NCI-H1694 (cell line): ENCODE measurements at places on chromosomes 1 and 21.

DNA sequence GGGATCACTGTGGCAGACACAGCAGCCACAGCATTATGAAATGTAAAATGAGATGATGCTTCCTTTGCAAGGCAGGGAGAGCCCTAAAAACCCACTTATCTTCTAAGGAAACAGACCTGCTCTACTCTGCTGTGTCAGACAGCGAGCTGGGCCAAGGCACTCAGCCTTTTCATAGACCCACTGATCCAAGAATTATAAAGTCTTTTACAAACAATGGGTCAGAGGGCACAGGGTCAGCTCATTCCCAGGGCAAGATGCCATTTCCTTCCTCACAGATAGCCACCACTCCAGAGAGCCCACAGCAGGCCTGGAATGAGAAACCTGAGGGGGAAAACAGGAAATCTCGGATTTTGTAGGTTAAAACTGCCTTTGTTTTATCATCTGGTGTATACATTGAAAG is 42.9 kb downstream of the CASQ2 start:
- no peak for DNase-seq

GRCh38 chr1:169108863-169109560 is 2.5 kb downstream of the ATP1B1 start:
- peak; percentile 17 for DNase-seq

DNA sequence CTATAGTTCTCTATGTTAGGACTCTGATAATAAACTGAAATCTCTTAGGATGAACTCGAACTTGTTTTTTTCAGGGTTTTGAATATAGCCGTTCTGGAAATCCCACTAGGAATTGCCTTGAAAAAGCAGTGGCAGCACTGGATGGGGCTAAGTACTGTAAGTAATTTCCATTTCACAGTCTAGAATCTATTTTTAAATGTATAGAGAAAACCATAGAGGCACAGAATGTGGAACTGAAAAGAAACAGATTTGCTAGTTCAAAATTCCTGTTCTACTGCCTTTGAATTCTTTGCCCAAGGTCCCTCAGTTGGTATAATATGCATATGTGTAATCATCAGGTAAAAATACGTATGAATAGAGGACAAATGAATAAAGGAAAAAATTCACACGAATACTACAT is 4.8 kb downstream of the CTH start:
- DNase-seq, result no peak

- DNase-seq, result no peak
Observed at GRCh38 chr1:50521703-50522102, 98.5 kb upstream of the DMRTA2 start.

- DNase-seq, result no peak
Observed at GRCh38 chr1:59055908-59056719, 240.8 kb upstream of the FGGY start.

- DNase-seq, result no peak
Observed at GRCh38 chr1:63328781-63329180, 6.4 kb downstream of the FOXD3 start.

DNA sequence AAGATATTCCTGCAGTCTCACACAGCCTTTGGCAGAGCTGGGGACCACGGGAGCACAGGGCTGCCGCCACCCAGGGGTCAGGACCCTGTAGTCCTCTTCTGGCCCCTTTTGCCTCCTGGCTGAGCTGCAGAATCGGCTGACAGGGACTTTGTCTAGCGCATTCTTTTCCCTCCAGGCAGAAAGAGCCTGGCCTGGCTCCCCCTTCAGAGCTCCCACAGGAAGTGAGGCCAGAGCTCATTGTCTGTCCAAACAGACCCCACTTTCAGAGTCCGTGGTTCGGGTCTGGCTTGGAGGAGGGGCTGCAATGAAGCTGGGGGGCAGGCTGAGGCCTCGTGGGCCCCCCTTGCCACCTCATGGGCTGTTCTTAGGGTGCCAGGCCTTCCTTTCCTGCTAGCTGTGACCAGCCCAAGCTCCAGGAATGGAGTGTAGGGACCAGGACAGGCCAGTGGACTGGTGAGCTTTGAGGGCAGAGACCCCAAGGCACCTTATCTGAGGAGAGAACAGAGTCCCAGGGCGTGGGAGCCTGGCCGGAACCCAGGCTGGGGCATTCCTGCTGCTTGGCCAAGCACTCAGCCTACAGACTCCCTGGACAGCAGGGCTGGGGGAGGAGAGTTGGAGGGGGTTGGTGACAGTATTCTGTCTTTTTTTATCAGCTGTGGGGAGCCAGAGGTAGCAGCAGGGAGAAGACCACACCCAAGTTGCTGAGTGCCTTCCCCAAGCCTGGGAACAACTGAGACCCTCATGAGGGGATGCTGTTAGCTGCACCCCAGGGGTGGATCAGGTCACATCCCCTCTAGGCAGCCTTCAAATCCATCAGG is 4.7 kb downstream of the CELSR2 start:
- DNase-seq, result peak; percentile 18

DNA sequence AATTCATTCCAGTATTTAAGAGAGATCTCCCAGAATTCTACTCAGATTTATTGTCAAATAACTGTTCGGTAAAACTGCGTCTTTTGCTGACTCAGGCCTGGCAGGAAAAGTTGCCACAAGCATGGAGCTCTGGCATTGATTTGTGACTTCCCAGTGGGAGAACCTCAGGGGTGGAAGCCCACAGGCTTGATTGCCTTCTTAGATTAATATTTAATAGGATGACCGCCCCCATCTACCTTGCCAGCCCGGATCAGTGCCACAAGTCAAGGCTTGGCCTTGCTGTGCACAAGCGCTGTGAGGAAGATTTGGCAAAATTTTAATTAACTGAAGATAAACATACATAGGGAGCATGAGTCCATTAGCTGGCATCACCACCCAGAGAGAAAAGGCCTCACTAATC is 93.5 kb downstream of the LRIG2 start:
- no peak for DNase-seq

- no peak for DNase-seq
Observed at GRCh38 chr1:218557731-218558130, 212.6 kb downstream of the TGFB2 start.

DNA sequence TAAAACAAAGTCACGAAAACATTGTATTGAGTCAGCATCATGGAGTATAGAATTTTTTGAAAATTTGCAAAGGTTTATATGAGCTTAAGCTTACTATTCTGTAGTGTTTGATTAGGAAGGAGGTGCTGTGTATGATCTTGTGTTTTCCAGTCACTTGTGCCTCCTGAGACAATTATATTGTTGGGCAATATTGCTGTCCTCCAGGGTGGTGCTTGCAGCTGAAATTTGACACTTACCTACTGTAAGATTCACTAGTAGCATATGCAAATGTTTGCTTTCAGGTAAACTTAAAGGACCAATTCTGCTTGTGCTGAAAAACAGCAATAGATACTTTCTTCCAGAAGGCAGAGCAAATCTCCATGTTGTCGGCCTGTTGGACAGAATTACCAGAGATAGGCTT is 268.0 kb downstream of the TGFB2 start:
- no peak for DNase-seq

GRCh38 chr1:9593492-9594465 is 5.1 kb downstream of the TMEM201 start:
- peak; percentile 73 for DNase-seq

DNA sequence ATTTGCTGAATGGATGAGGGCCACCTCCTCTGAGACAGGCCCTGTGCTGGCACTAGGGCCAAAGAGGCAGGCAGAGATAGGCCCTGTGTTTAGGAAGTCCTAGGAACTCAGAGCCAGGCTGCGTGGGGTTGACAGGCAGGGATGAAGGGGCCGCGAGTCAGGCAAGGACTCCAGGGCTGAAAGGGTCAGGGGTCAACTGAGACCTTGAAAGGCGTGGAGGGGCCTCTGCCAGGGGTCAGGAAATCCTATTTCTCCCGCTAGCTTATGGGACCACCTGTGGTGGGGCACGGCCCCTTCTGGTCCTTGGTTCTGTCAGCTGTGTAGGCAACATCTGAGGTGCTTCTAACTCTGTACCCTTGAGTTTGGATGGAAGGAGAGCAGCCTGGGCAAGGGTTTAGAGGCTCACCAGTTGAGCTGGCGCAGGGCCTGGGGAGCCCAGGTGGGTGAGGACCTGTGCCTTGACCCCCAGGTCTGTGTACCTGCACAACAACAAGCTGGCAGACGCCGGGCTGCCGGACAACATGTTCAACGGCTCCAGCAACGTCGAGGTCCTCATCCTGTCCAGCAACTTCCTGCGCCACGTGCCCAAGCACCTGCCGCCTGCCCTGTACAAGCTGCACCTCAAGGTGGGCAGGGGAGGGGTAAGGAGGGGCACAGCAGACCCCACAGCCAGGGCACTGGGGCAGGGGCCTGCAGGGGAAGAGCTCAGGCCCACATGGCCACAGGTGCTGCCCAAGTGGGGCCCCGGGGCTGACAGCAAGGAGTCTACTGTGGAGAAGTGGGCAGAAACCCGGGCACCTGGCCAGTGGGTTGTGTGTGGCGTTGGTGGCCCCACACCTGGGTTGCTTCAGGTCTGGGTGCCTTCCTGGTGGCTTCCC is 14.9 kb downstream of the PODN start:
- DNase-seq, result no peak

GRCh38 chr1:53316424-53316765 is 11.5 kb downstream of the LRP8 start:
- DNase-seq, result no peak

DNA sequence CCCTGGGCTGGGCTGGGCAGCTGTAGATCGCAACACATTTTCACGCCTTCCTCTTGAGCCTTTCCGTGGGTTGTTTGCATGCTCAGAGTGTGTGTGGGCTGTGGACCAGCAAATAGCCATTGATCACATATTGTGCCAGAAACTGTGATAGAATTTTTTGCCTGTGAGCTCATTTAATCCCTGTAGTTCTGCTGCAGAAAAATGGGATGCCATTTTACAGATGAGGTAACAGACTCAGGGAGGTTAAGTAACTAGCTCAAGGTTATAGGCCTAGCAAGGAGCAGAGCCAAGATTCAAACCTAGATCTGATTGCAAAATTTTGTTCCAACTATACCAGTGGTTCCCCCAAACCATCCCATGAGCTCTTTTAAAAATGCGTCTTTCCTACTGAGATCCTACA is 10.5 kb downstream of the SPATA46 start:
- no peak for DNase-seq

DNA sequence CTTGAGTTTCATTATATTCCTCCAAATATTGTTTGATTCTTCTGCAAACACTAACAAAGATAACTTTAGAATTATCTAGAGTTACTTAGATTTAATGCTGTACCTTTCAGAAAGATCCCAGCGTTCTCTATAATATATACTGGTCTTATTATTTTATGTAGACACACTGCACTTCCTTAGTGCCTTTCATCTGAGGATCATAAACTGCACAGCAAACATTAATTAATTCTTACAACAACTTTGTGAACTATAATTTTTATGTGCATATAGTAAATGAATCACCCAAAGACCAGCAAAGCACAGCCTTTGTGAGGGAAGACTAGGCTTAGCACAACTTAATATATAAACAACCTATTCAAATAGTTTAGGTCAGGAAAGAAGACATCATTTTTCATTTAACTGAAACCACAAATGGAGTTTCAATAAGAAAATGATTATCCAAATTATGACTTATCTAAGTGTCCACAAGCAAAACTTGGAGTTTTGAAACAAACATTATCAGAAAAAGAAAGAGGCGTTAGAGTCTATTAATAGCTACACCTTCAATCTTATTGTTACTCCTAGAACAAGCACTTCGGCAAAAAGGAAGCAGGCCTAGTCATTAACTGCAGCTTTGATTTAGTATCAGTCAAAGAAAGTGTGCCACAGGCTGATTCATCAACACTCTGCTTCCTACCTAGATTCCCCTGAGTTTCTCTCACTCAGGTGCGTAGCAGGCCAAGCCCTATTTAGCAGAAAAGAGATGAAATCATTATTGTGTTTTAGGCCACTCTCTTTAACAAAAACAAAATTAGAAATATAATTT is 22.5 kb upstream of the RC3H1 start:
- DNase-seq, result no peak

DNA sequence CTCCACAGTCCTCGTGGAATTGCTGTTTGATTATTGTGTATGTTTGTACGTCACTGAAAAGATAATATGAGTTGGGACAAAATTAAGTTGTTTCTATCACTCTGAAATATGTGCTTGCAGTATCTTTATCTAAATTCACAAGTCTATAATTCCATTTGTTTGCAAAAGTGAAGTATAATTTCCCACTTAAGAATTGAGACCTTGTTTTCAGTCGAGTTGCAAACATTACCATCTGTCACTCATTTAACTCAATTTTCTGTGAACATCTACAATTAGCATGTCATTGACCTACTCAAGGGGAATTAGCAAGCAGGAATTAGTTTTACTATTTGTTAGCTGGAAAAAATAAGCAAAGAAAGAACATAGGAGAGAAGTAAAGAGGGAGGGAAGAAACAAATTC is 195.8 kb downstream of the TPR start:
- DNase-seq, result peak; percentile 23

DNA sequence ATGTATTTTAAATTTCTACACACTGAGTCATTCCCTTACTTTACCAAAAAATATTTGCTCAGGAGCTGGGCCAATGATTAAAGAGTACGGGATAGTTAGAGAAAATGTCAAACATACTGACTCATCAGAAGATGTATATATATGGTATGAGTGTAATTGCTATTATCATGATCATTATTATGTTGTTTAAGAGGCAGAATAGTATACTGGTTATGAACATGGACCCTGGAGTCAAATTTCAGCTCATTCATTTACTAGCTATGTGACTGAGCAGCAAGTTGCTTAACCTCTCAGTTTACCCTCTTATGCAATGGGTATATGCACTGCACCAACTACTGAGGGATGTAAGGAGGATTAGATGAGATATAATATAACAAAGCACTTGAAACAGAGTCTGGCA is 41.2 kb upstream of the USH2A start:
- no peak for DNase-seq

DNA sequence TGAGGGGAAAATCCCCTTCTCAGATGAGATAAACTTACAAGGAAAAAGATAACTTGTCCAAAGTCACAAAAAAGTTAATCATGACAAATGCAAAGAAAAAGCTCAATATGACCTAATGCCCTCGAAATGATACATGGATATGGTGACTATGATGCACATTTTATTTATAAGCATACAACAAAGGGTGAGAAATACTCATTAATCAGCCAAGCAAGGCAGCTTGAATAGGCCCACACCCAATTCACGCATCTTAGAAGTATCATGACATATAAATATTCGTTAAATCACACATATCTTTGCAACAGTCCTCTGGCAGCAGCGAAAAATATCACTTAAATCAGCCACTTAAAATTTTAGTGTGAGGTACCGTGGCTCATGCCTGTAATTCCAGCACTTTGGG is 21.7 kb downstream of the EPS15 start:
- no peak for DNase-seq

DNA sequence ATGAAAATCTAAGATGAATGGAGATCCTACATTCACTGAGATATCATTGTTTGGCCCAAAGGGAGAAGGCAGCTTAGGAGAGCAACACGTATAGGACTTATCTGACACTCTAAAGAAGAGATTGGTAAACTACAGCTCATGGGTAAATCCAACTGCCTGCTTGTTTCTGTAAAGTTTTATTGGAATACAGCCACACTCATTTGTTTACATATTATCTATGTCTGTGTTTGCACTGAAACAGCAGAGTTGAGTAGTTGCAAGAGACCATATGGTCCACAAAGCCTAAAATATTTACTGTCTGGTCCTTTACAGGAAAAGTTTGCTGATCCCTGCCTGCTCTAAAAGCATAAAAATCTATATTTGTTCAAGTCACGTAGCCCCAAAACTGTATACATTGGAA is 14.3 kb upstream of the LRRC53 start:
- peak; percentile 30 for DNase-seq
